Left renal pelvis (tissue), 4 donors: ENCODE measurements at places on chromosomes 7 and 10. TPM values are rescaled to one million over a fixed set of nuclear protein-coding genes. Genes with fewer than 3 reads are reported as not detected.

DNA sequence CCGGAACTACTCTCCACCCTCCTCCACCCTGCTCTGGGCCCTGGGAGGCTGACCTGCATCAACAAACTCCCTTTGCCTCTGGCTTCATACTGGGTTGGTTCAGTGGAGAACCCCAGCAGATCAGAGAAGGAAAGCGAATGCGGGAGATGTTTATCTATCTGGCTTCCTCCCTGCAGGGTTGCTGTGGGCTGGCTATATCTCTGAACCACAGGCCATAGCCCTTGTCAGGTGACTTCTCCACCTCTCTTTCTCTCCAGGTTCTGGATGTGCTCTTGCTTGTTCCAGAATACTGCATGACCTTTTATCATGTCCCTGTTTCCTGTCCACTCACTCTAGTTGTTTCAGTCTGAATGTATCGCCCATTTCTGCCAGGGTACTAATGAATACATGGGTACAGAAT is 51.7 kb upstream of the IFRD1 start:
- DNase-seq: no peak

DNA sequence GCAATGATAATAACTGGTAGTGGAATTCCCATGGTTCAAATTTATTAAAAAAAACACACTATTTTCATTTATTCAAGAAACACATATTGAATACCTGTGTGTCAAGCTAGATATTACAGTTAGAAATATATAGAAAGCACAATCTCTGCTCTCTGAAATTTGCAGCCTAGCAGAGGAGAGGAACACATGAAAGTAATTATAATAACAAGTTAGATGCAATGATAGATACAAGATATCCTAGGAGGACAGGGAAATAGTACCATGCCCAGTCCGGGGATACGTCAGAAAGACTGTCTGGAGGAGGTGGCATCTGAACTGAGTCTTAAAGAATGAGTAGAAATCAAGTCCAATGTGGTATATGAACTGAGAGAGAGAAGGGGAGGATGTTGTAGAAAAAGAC is 485.6 kb upstream of the C7orf33 start:
- no peak for DNase-seq

The FAM25C gene
- polyA plus RNA-seq: not detected

DNA sequence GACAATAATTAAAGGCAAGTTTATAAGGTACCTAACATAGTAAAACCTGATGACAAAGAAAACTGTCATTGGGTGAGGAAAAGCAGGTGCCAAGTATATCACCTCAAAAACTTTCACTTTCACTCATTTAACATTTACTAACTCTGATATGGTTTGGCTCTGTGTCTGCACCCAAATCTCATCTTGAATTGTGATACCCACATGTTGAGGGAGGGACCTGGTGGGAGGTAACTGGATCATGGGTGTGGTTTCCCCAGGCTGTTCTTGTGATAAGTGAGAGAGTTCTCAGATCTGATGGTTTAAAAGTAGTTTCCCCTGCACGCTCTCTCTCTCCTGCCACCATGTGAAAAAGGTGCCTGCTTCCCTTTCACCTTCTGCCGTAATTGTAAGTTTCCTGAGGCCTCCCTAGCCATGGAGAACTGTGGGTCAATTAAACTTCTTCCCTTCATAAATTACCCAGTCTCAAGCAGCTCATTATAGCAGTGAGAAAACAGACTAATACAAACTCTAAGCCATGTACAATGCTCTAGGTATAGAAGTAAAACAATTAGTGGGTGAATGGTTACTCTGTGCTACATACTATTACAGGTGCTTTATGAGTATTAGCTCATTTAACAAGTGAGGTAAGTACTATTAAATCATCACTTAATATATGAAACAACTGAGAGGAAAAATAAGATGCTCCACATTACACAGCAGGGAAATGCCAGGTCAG is 199.0 kb downstream of the CHCHD3 start:
- DNase-seq: no peak

The PLAU gene
- 10.7 TPM for polyA plus RNA-seq

- DNase-seq: no peak
These were observed 13.2 kb downstream of the RASGEF1A start for GRCh38 chr10:43253461-43254198.

The WNT2 gene
- polyA plus RNA-seq: 0.27 TPM

- DNase-seq: no peak
These were observed 28.9 kb downstream of the LRRC27 start for GRCh38 chr10:132360766-132361447.

The SLC25A28 gene
- polyA plus RNA-seq: 40.2 TPM

The CDK14 gene
- 44.2 TPM for polyA plus RNA-seq

DNA sequence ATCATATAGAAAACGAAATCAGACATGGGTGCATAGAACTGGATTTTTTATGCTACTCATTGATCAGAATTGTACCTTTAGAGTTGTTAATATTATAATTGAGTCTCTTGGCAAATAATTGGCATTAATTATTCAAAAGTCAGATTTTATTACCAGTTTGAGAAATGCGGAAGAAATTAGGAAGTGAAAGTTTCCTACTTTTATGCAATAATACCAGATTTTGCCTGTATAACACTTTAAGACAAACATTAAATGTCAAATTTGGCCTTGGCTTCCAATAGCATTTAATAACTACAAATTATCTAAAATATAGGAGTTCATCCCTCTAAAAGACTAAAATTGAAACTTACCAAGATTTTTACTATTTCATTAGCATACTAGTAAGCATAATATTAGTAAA is 6.8 kb upstream of the TFEC start:
- DNase-seq: no peak

DNA sequence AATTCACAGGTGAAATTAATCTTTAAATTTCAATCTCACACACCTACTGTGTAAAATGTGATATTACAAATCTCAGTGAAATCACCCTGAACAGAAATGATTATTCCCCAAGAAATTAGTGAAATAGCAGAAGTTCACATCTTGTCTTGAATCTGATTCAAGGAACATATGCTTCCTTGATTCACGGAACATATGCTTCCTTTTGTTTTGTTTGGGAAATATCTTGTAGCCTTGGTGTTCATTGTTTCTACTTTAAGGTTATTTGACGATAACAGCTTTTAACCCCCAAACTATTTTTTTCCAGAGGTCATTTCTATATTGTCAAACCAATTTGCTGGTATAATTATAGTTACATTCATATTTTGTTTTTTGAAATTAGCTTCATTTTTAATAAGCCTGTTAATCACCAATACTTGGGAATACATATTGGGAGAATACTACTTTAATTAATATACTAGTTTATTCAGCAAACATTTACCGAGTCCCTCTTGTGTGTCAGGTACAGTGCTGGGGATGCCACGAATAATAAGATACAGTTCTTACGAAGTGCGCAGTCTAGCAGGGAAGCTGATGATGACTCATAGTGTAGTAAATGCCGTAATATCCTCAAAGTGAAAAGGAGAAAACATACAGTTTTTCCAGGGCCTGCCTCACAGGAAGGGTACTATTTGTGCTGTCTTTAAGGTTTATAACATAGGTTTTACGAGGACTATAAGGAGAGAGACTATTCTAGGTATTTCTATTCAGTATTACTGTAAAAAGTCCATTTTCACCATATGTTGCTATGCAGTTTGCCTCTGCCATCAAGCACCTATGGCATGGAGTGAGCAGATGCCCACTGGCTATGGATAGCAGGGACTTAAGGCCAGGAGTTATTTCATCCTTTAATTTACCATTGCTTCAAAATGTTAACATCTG is 32.5 kb downstream of the PRKAR2B start:
- DNase-seq: no peak

The STEAP1B gene
- 1.4 TPM for polyA plus RNA-seq

DNA sequence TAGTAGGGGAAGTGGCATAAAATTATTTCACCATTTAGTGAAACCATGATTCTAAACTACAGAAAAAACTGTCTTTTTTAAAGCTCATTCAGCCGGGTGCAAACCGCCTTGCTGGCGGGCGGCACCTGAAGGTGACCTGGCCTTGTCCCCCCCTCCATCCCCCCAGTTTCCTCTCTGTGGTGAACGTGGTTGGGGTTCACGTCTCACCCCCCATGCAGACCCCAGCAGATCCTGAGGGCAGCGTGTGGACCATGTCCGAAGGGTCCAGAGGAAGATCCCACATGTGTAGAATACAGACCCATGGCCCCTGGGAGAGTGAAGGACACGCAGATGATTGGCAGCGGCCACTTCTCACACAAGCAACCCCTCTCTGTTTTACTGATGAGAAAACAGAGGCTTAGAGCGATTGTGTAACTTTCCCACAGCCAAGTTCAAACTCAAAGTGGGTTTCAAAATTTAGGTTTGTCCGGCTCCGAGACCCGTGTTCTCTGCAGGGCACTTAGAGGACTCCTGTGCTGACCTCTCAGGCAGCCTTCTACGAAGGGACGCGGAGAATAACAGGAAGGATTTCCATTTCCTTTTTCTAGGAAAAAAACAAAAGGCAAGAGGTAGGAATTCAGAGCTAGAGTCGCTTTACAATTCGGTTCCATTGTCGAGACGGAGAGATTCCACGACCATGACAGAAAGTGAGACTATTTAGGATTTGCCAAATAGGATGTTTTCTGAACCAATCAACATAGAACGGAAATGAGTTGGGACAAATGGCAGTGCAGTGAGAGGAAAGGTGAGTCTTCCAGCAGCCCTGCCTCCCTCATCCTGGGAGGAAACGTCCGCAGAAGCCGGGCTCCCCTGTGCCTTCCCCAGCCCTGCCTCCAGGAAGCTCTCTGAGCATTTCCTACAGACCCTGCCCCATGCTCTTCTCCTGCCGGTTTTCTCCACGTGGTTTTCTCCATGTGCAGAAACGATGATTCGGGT is 67.6 kb upstream of the PITRM1 start:
- DNase-seq: no peak

GRCh38 chr10:9096288-9096687 is 1041.8 kb downstream of the GATA3 start:
- DNase-seq: no peak

The HOXA13 gene
- polyA plus RNA-seq: not detected

GRCh38 chr7:89223900-89224395 is 428.4 kb upstream of the TEX47 start:
- no peak for DNase-seq

The SKIDA1 gene
- 3.7 TPM for polyA plus RNA-seq

GRCh38 chr7:102169651-102170392 is 116.8 kb upstream of the SH2B2 start:
- DNase-seq: no peak

GRCh38 chr10:117345143-117345542 is 30.1 kb downstream of the PDZD8 start:
- DNase-seq: no peak

DNA sequence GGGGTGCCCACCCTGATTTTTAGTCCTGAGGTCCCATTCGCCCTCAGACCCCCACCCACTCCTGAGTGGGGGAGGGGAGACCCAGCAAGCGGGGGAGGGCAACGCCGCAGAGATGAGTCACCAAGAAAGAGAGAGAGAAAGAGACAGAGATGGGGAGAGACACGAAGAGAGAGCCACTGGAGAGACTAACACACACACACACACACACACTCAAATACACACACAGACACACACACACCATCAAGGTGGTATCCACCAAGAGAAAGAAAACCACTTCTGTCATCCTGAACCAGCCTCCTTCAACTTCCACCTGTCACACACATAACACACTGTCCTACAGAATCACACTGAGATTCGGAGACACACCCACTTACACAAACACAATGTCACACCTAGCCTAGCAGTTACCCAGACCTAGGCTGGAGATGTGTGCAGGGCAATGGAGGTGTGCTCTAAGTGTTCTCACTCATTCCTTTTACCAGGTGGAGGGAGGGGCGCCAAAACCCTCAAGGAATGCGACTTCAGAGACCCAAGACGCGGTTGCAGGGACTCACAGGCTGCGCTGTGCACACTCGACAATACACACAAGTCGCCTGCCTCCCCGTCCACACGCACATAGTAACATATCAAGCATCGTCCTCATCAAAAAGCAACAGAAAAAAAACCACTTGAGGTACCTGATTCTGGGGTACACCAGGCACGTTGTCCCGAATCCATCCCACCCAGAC is 3.9 kb upstream of the VGF start:
- DNase-seq: no peak

GRCh38 chr7:29527505-29528108 is 36.0 kb upstream of the PRR15 start:
- no peak for DNase-seq

DNA sequence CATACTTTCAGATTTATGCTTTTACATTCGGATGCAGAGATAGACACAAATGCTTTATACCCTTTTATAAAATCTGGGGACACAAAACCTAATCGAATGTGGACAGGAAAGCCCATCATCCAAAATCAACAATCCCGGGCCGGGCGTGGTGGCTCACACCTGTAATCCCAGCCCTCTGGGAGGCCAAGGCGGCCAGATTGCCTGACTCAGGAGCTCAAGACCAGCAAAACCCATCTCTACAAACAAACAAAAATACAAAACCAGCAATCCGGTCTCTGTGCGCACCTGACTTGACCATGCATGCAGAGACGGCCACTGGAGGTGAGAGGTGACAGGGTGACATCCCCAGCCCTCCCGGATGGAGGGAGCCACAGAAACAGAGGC is 13.5 kb downstream of the COBL start:
- DNase-seq: no peak

DNA sequence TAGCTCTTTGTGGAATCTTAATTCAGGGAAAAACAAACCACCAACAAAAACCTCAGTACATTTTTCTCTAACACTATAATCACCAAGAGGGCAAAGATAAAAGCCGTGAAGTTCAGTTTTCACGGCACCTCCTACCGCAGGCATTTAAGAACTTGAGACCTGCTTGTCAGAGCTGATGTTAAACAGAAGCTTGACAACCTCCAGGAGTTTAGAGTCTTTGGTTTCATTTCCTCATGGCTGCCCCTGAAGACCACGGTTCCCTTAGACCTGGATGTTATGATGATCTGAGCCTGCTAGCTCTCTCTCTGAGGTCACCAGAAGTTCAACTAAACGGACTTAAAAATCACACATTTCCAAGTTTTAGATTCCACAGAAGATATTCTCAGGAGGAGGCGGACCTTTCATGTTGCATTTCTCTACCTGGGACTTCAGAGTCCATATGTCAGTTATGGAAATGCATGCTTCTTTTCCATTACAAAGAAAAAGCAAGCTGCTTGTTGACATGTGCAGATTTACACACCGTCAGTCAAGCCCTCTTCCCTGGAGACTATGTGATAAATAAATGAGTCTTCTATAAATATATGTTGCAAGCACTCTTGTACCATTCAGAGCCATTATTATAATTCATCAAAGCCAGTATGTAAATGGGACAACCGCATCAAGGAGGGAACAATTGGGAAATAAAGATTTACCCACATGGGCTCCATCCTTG is 258.0 kb downstream of the GFRA1 start:
- DNase-seq: peak; percentile 44

- DNase-seq: no peak
These were observed 1.0 kb downstream of the SRGN start for GRCh38 chr10:69088801-69089501.

The GIMAP4 gene
- polyA plus RNA-seq: 14.9 TPM

DNA sequence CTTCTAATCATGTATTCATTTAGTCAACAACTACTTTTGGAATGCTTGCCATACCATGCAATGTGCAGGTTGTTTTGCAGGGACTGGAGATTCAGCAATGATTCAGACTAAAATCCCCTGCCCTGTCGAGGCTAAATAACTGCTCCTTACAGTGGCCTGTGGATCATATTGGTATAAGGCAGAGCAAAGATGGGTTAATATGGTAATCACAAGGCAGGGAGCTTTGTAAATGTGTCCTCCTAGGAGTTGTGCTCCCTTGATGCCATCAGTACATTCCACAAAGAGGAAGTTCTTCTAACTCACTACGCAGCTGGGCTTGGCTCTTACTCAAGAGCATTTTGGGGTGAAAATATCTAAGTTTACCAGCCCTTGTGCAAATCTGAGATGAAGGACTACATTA is 614 bp upstream of the IFIT2 start:
- DNase-seq: no peak

The SERPINE1 gene
- polyA plus RNA-seq: 5.3 TPM

The RBM20 gene
- 6.3 TPM for polyA plus RNA-seq
